ENCODE measurements at places on chromosomes 6 and 20.

GRCh38 chr20:63101781-63102720 lies 95.3 kb upstream of the BHLHE23 start:
- DNase-seq: peak; percentile 32

DNA sequence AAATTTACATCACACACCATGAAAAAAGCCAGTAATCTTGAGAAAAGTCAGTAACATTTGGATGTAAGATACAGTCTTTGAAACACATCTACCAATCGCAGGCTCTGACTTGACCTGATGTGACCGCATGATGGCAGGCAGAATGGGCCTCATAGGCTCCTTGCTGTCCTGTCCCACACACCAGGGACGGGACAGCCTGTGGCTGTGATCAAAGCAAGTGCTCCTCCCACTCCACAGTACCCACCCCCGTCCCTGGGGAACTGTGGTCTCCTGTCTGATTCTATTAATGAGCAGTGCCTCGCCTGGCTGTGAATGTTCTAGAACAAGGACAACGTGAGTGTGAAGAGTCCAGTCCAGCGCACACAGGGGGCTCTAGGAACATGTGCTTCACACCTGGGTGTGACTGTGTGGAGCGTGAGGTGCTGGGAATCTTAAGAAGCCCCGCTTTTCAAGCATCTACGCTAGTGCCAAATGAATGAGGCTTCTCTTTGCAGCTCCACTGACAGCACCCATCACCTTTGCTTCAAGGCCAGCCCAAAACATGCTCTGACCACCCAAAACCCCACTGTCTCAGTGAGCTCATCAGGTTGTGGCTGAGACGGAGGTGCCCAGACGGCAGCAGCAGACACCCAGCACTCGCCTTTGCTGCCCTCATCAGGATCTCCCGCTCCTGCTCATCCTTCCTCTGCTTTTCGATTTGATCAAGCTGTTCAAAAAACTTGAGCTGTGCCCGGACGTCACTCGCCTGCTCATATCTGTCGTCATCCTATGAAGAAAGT lies 67.1 kb downstream of the TAF4 start:
- DNase-seq: peak; percentile 8

DNA sequence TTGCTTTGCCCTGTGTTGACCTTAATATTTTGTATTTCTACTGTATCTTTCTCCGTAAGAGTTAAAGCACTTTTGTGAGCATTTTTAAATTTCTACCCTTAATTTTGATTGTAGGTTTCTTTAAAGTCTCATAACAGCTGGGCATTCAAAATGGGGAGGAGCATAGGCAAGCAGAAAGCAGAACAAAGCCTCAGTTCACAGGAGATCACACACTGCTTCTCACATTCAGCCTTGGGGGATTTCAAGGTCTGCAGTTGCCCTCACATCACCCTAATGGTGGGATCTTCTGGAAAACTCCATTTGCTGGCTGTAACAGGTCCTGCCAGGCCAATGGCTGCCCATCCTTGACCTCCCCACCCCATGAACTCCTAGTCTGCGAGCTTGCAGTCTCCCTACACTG lies 292.9 kb downstream of the PHACTR1 start:
- no peak for DNase-seq

DNA sequence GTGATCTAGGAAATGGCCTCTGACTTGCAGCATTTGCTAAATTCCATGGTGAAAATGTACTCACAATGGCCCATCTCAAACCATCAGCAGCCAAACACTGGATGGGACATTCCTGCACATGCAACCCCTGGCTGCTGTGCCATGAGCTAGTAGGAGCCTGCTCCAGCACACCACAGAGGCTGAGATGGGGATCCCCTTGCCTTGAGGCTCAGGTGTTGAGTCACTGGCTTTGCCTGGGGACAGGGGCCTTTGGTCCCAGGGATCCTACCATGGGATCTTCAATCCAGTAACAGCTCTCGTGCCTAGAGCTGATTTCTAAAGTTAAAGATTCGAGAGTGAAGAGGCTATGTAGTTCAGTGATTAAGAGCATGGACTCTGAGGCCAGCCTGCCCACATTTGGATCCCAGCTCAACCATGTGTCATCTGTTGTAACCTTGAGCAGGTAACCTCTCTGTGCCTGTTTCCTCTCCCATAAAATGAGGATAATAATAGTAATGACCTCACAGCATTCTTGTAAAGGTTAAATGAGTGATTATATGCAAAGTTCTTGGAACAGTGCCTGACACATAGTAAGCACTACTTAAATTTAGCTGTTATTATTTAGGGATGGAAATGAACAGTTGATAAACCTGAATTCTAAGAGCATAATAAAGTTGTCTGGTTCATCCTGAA lies 16.4 kb downstream of the FOXQ1 start:
- no peak for DNase-seq

- peak; percentile 14 for DNase-seq
Observed at GRCh38 chr6:126546541-126547120, 206.7 kb downstream of the CENPW start.

DNA sequence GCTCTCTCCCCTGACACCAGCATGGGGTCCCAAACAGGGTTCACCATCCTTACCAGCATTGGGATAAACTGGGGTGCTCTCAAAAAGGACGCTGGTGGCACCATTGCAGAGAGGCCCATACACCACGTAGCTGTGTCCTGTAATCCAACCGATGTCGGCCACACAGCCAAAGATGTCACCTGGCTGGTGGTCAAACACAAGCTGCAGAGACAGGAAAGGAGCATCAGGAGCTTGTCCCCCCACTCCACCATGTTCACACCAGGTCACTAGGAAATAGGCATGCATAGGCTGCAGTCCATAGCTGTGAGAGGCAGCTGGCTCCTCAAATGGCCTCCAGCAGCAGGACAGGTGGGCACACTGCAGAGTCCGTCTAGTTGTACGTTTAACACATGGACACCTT lies 28.8 kb upstream of the APMAP start:
- DNase-seq: no peak

- no peak for DNase-seq
Observed at GRCh38 chr6:37653229-37653628, 44.5 kb downstream of the MDGA1 start.

- no peak for DNase-seq
Observed at GRCh38 chr20:56420940-56421688, 9.1 kb downstream of the CASS4 start.

GRCh38 chr6:70377372-70377771 lies 35.9 kb upstream of the FAM135A start:
- DNase-seq: no peak

GRCh38 chr6:108589244-108589791 lies 28.6 kb downstream of the FOXO3 start:
- peak; percentile 84 for DNase-seq

GRCh38 chr6:82331031-82331773 lies 32.4 kb upstream of the TPBG start:
- DNase-seq: peak; percentile 3

- no peak for DNase-seq
Observed at GRCh38 chr6:45567879-45568278, 190.1 kb upstream of the SUPT3H start.

DNA sequence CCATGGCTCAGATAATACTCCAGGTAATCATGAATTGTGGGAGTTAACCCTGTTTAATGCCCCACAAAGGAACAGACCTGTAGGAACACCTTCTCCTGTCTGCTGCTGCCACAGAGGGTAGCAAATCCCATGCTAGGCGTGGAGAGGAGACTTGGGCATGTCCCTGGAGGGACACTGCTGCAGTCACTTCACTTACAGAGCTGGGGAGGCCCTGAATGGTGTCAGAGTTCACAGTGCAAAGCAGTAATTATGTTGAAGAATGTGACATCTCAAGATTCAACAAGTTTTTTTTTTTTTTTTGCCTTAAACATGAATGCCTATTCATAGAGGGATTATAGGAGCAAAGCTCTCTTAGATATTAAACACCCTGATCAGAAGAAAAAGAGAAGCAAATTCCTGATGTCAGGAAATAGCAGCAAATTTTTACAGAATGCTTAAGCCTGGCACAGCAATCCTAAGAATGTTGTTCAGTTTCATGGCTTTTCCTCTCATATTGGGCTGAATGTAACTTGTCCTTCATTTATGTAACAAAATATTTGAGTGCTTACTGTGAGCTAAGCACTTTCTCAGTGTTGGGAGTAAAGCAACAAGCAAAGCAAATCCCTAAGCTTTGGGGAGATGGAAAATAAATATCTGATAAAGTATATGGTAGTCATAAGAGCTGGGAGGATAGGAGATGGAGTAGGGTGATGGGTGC lies 45.0 kb downstream of the CARMIL1 start:
- no peak for DNase-seq

DNA sequence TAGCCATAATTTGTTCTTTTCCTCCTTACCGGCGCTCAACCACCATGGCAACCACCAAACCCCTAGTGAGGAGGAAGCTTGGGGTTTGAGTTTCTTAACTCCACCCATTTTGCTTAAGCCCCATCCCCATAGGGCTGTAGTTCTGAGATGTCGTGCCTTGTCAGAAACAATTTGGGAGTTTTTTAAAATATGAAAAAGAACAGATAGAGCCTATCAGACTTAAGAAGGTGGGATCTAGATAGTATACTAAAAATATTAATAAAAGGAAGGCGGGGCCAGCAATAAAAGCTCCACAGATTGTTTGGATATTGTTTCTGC lies 5.6 kb downstream of the BRD2 start:
- DNase-seq: peak; percentile 69

GRCh38 chr6:14896475-14896874 lies 349.4 kb upstream of the JARID2 start:
- DNase-seq: no peak

DNA sequence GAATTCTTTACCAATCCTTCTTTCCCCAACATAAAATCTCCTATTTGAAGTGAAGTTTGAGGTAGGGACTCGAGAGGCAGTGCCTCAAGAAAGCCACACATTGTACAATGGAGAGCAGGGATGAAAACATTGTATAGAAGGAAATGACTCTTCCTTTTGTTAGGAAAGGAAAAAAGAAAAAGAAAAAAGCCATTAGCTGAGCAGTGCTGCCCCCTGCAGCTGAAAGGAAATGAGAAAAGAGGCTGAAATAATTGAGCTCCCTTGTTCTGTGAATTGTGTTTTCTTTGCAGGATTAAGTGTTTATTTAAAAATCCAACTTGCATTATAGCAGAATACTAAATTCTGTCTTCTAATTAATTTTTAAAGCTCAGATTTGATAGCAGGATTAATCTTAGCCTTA lies 162.9 kb upstream of the SASH1 start:
- DNase-seq: peak; percentile 50

- DNase-seq: no peak
Observed at GRCh38 chr20:56381501-56381900, 10.5 kb downstream of the AURKA start.

DNA sequence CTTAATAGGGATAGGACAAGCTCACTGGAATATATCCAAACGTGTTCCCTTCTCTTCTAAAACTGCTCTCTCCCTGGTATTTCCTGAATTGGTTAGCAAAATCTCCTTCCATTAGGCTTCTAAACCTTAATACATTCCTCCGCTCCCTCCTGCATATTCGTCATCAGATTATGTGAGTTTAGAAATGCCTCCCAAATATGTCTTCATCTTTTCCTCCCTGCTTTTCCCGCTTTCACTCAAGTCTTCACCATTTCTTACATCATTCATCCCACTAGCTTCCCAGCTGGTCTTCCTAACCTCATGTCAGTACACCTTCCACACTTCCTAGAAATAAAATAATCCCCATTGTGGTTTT lies 26.9 kb downstream of the SLC22A16 start:
- no peak for DNase-seq

DNA sequence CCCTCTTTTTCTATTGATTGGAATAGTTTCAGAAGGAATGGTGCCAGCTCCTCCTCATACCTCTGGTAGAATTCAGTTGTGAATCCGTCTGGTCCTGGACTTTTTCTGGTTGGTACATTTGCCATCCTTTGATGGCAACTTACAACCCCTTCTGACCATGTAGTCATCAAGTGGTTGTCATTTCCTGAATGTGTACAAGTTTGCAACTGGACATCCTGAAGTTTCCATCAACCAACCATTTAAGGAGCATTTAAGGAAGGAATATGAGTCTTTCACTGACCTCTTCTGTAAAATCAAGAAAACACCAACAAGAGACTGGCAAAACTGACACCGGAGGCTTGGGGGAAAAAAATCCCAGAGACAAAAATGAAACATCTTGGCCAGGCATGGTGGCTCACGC lies 97.4 kb downstream of the RIN2 start:
- DNase-seq: no peak

- peak; percentile 96 for DNase-seq
Observed at GRCh38 chr20:49344975-49345374, 67.1 kb upstream of the ZNFX1 start.

DNA sequence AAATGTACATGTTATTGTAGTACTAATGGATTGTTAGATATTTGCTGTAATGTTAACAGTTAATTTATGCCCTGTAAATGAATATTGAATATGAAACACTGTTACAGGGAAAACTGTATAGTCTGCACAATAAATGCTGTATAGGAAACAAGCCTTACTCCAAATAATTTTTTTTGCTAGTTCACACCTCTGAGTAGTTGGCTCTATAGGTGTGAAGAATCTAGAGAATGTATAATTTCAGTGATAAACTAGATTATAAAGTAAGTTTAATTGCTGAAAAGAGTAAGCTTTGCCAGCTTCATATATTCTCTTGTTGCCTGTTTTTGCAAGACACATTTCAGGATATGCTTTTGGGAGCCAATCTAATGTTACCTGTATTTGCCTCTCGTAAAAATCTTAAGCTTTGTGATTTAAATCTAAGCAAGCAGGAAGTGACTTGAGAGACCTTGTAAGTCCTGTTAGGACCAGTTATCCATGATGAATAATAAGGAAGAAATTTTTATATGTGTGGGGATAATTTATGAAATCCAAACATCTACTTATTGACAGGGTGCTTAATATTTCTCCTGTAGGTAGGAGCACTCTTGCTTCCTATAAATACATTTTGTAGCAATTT lies 232.4 kb downstream of the ZFAND3 start:
- DNase-seq: no peak

- no peak for DNase-seq
Observed at GRCh38 chr20:7029019-7029418, 261.5 kb downstream of the BMP2 start.

DNA sequence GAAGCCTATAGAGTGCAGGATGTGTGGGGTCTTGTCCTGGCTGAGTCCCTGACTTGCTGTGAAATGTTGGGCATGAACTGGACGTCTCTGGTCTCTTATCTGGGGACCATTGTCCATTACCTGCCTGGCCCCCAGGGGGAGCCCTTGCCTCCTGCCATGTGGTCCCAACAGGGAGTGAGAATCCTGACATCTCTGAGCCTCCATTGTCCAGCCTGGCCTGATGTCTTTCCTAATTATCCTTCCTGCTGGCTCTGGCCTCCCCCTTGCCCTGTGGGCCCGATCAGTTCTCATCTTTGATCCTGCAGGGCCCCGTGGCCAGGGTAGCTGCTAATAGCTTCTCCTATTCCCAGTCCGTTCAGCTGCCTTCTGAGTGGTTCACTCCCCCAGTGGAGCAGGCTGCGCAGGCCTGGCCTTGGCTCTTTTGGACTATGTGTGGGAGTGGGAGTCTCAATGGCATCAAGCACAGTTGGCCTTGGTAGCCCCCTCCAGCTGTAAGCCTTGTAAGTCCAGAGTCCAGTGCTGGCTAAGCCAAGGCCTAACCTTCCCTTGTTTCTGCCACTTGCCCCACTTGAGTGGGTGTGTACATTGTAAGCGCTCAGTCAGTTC lies 77.9 kb upstream of the RALY start:
- DNase-seq: no peak

Data from LHCN-M2 (cell line).